AG09309 (cell line): ENCODE measurements at places on chromosomes 2 and 18.

DNA sequence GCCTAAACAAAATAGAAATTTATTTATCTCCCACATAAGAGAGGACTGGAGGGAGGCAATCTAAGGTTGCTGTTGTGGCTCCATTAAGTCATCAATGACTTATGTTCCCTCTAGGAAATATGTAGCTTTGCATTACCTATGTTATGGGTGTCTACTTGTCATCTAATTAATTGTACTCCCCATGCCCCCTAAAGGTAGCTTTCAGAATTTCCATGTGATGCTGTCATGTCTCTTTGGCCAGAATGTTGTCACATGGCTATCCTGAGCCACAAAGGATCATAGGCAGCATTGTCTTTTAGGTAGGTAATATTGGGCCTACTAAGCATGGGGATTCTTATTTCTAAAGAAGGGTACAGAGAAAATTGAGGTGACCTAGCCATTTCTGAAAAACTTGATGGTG is 935.6 kb upstream of the FANCL start:
- DNase-seq: no peak

- DNase-seq: no peak
These were observed 85.5 kb downstream of the DSC3 start for GRCh38 chr18:30957066-30957465.

DNA sequence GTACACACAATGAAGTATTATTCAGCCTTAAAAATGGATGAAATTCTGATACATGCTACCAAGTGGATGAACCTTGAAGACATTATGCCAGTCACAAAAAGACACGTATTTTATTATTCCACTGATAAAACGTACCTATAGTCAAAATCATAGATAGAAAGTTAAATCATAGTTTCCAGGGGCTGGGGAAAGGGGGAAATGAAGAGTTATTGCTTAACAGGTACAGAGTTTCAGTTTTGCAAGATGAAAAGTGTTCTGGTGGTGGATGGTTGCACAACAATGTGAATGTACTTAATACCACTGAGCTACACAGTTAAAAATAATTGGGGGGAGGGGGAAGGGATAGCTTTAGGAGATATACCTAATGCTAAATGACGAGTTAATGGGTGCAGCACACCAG is 279.0 kb upstream of the STON1 start:
- no peak for DNase-seq

GRCh38 chr18:78125206-78125896 is 854.3 kb upstream of the SALL3 start:
- no peak for DNase-seq

DNA sequence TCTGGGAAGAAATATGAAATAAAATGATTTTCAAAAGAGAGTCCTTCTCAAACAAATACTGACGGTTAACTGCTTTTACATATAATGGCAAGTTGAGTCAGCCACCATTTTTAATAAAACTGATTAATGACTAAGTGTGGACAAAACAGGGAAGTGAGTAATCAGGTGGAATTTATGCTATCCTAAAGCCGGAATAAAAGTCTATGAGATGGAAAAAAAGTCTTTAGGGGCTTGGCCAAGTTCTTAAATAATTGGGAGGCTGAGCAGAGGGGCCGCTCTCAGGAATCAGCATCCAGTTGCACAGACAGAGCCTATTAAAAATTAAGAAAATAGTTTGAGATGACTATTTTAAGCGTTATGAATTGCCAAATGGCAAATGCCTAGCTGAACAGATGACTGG is 58.6 kb upstream of the AFF3 start:
- no peak for DNase-seq

- DNase-seq: no peak
These were observed 128.1 kb downstream of the EIPR1 start for GRCh38 chr2:3249476-3249962.

DNA sequence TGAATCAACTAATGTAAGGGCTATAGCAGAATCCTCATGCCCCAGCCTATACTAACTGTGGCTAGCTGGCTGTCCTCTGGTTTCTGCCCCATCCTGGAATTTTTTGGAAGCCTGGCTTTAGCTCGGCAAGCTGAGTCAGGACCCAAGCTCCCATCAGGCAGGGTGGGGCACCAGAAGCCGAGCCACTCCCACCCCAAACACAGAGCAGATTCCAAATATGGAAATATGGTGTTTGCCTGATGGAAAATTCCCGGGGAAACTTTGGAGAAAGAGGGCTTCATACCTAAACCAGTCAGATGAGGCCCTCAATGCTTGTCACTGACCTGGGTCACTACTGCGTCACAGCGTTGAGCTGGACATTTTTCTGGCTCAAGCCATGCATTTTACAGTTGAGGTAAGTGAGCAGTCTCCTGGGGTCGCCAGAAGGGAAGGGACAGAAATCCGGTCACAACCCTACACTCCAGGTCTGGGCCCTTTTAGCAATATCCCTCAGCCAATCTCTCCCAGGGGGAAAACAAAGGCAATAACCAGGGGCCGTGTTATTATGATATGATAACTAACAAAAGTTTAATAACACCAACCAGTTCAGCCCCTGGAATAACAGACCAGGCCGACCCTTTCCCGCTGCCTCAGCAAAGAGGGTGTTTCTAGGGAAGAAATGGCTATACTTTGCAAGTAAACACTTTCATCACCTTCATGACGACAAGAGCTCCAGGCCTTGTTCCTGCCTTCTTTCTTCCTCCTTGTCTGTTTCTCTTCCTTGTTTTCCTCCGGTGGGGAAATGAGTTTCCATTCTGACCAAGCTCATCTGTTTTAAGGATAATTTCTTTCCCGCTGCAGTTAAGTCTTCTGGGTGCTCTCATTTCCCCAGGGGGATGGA is 37.7 kb downstream of the PSD4 start:
- no peak for DNase-seq

GRCh38 chr2:144512891-144513351 is 7.0 kb downstream of the ZEB2 start:
- DNase-seq: no peak

GRCh38 chr18:7417727-7418126 is 149.4 kb upstream of the PTPRM start:
- no peak for DNase-seq

DNA sequence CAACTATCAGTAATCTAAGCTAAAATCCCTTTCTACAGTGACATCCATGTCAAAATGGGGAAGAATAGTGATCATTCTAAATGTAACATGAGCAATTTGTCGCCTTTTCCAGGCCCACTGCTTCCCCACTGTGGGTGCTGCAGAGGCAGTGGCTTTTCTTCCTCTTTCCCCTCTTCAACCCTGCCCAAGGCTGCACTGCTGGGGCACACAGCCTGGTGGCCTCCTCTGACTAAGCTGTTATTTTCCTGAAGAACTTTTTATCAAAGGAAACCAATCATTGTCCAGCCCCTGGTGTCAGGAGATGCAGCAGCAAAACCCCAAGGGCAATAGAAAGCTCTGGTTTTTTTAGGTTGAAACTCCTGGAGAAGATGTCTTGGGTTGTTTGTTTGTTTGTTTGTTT is 117.6 kb upstream of the KLF7 start:
- no peak for DNase-seq

- DNase-seq: no peak
These were observed 3.9 kb upstream of the CYTIP start for GRCh38 chr2:157447741-157448140.

GRCh38 chr18:2913398-2914005 is 66.7 kb downstream of the EMILIN2 start:
- no peak for DNase-seq

GRCh38 chr18:48605408-48605845 is 66.6 kb downstream of the CTIF start:
- no peak for DNase-seq

DNA sequence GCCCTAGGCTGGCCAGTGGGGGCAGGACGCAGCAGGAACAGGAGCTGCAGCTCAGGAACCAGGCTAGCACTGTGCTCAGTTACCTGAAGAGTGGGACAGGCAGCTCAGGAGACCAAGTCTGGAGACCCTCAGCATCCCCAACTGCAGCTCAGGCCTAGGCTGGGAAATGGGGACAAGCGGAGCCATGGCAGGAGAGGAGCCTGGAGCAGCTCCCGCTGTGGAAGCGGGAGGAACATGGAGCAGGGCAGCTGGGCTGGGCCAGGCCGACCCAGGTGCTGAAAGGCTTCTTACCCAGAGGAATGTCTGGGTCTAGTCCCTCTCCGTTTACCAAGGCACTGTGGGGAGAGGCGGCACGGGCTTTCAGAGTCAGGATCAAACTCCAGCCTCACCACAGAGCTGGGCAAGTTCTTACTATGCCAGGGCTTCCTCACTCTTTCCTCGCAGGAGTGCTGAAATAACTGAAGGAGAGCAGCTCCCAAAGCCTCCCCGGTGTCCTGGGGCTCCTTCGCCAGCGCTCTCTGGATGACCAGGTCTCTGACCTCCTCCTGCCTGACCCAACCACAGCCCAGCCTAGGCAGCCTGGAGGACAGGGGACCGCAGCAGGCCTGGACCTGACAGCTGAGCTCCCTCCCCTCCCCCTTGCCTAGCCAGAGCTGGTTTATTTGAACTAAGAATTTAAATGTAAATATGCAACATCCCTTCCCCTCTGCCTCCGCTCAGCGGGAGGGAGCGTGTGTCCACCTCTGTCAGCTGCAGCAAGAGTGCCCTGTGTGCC is 247.8 kb upstream of the SIX2 start:
- no peak for DNase-seq
